Diencephalon (tissue), 1 donor: ENCODE measurements at places on chromosomes 11 and 22. TPM values are rescaled to one million over a fixed set of nuclear protein-coding genes. Genes with fewer than 3 reads are reported as not detected.

Gene C11orf97
- 2.5 TPM for total RNA-seq

Gene FOSL1
- not detected for total RNA-seq

Gene GPR83
- 4.4 TPM for total RNA-seq

Gene LRP4
- total RNA-seq = 8.8 TPM

Gene HTR3B
- 0.23 TPM for total RNA-seq

Gene CYP2R1
- 23.3 TPM for total RNA-seq

Gene NCF4
- 3.0 TPM for total RNA-seq
